Eye (tissue), 1 donor: ENCODE measurements at places on chromosomes 4 and X.
A peak's percentile ranks its signal among the peaks of the same experiment; 100 is the strongest.

GRCh38 chrX:34401411-34401810 is 255.7 kb downstream of the TMEM47 start:
- no peak for DNase-seq

DNA sequence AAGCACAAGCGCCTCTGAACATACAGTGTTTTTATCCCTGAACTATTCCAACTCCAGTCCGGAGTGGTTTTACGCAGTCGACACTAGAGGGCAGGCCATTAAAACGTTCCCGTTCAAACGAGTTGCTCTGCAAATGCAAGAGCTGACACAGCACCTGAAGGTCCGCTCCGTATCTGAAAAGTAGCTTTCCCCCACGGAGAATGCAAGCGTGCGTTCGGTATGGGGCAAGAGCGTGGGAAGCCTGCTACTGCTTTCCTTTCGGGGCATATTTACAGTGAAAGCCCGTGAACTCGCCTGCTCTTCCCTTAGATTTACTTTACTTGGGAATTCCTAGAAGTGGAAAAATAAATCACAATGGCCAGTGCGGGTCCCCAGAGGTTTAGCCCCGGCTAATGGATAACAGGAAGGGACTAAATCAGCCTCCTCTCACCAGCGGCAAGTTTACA is 190.8 kb downstream of the TSPAN5 start:
- DNase-seq, result peak; percentile 92

- DNase-seq, result no peak
Measured at GRCh38 chr4:147508346-147508745, 27.4 kb downstream of the EDNRA start.

- DNase-seq, result no peak
Measured at GRCh38 chrX:19673375-19674040, 158.2 kb upstream of the MAP3K15 start.
